ENCODE measurements at places on chromosomes 6 and 20.

GRCh38 chr6:16600026-16600425, 161.2 kb downstream of the ATXN1 start:
- no peak for DNase-seq

DNA sequence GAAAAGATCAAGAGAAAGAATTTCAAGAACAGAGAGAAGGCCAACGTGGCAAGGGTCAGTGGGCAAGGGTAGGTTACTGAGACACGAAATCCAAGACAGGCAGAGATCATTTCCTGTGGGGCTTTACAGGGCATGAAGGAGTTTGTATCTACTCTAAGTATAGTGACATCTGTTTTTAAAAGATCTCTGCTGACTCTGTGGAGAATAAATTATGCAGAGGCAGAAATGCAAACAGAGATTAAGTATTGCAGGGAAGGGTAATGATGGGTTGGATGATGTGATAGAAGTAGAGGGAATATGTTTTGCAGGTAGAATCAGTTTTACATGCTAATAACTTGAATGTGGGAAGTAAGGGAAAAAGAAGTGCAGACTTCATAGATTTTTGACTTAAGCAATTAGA, 243.5 kb downstream of the FRK start:
- DNase-seq: no peak

GRCh38 chr6:15363164-15363522, 117.3 kb downstream of the JARID2 start:
- no peak for DNase-seq

- DNase-seq: peak; percentile 52
Observed at GRCh38 chr6:75609639-75610590, 8.2 kb downstream of the SENP6 start.

DNA sequence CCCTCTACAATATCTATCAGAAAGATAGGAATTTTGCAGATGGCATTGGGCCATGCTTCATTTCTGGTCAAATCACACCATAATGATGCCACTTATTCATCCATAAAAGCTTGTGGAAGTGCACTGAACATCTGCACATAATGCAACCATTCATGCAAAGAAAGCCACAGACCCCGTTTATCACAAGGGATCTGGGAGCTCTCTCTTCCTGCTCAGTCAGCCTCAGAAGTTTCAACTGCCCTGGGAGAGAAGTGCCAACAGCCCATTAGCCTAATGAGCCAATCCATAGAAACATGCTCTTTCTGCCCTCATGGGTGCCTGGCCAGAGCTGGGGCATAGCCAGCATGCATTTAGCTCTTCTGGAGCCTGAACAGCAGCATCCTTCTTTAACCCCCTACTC, 85.8 kb downstream of the SLC35F1 start:
- DNase-seq: no peak

GRCh38 chr6:43402820-43403219, 24.5 kb upstream of the ABCC10 start:
- no peak for DNase-seq

- no peak for DNase-seq
Observed at GRCh38 chr6:107128175-107128574, 12.9 kb upstream of the BEND3 start.

- no peak for DNase-seq
Observed at GRCh38 chr20:46087161-46087560, 2.6 kb downstream of the NCOA5 start.

- DNase-seq: no peak
Observed at GRCh38 chr20:19745106-19745505, 13.0 kb upstream of the RIN2 start.
